ENCODE measurements at places on chromosomes 12 and 14.

DNA sequence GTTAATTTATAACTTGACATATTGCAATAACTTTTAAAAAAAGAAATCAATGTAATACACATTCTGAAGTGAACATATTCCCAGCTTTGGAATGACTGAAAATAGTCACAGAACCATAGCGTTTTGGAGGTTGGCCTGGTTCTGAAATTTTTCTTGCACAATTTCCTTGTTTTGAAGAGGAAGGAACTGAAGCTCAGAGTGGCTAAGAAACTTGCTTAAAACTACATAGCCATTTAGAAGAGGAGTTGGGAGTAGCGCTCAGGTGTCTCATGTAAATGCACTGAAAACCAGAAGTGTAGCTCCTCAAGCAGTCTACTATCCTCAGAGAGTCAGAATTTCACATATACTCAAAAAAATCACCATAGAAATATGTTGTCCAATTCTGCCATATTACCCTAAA lies 41.2 kb downstream of the SLC38A1 start:
- no peak for DNase-seq

DNA sequence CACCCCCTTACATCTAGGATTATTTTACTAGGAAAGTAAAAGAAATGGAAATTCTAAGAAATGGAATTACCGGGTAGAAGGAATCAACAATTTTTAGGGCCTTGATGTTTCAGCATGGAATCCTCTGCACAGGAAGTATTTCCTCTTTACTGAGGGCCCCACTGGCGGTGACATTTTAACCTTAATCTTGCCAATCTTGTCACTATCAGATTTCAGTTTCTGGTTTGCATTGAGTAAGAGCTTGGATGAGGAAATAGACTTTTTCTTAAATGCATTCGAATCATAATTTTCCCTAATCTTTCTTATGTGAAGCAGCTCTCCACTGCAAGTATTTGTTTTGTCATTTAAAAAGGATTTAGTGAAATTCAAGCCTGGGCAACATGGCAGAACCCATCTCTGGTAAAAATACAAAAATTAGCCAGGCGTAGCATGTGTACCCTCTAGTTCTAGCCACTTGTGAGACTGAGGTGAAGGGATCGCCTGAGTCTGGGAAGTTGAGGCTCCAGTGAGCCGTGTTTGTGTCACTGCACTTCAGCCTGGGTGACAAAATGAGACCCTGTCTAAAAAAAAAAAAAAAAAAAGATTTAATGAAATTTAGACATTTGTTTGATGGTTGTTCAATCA lies 40.7 kb downstream of the TPCN1 start:
- no peak for DNase-seq

DNA sequence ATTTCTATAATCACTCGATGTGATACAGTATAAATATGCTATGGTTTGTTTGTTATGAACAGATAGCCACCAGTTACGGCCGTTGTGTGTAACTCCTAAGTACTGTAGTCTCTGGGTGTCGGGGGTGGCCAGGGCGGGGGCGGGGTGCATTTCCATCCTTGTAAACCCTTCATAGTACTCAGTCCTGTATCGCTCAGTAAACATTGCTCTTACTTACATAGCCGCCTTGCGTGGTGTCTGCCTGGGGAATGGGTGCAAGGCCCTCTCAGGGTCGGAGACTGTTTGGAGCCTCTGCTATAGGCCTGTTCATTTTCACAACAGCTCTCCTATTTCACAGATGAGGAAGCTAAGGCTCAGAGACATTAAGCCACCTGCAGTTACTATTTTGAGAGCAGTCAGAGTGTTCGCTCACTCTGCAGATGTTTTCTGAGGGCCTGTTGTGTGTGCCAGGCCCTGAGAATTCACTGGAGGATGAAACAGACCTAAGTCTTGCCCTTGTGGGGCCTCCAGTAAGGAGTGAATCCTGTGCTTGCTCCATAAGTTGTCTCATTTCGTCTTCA lies 42.5 kb downstream of the JDP2 start:
- DNase-seq: no peak

- no peak for DNase-seq
Measured at GRCh38 chr14:89344920-89345254, 72.1 kb downstream of the FOXN3 start.

GRCh38 chr14:75523771-75524171 lies 1.5 kb downstream of the BATF start:
- no peak for DNase-seq

GRCh38 chr14:64117671-64118402 lies 176.3 kb downstream of the ESR2 start:
- peak; percentile 61 for DNase-seq

Measured in thoracic aorta (tissue), 2 donors.